Iris pigment epithelial cell (primary cell): ENCODE measurements at places on chromosomes 5 and 9.

DNA sequence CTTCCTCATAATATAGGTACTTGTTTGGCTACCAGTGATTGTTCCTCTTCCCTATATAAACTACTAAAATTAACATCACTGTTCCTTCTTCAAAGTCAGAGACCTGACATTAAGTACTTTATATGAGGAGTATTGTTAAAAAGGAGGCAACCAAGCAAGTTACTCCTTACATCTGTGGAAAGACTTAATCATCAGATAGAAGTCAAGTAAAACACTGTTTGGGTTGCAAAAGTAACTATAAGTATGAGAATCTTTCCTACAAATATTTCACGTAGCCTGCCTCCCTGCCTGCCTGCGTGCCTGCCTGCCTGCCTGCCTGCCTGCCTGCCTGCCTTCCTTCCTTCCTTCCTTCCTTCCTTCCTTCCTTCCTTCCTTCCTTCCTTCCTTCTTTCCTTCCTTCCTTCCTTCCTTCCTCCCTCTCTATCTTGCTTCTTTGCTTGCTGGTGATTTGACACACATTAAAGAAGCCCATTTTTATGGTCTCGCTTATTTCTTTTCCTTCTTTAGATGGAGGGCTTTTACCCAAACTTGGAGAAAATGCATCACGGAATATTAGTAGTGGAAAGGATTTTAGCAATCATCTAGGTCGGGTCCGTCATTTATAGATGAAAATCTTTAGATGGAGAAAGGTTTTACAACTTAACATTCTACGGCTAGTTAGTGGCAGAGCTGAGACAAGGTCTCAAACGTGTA is 3.2 kb downstream of the CER1 start:
- DNase-seq = no peak

- no peak for DNase-seq
These were observed 13.4 kb downstream of the COL23A1 start for GRCh38 chr5:178576591-178577351.

- peak; percentile 5 for DNase-seq
These were observed 85.1 kb downstream of the BRINP1 start for GRCh38 chr9:119284118-119284517.

DNA sequence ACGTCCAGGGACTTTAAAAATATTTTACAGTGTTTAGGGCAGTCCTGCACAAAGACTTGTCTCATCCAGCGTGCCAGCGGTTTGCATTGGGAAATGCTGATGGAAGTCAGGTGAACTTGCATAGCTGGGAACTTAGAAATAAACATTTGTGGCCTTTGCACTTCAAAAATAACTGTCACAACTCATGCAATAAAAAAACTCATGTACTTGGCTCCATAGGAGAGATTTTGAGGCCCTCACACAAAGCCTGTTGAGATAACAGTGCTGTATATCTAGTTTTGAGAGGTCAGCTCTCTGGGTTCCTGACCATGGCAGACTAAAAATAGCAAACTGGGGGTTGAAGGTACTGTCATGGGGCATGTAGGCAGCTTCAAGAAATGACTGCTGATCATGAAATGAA is 5.5 kb downstream of the COMMD10 start:
- DNase-seq = no peak

DNA sequence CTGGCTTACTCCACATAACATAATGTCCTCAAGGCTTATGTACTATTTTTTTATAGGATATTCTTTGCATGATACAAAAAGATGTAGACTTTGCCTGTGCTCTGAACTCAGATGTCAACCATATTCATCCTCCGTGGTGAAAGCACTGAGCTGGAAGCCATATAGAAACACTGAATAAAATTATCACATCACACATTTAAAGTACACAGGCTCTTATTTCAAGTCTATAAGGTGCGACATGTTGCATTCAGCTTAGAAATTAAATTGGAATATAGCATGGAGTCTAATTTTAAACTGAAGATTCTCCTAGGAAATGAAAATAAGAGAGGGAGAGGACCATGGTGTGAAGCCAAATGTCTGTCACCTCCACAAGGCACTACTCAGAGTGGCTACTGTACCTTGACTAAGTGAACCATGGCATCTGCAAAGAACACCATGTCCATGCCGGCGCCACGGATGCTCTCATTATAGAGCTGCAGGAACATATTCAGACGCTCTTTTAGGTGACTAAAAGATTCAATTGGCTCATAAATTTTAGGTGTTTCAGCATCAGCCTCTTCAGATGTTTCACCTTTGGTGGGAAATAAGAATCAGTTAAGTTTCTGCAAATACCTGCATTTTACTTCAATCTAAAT is 158.6 kb downstream of the DNAH5 start:
- DNase-seq = no peak

- DNase-seq = peak; percentile 26
These were observed 8.4 kb upstream of the SETD9 start for GRCh38 chr5:56900858-56901578.

- DNase-seq = peak; percentile 3
These were observed 56.8 kb downstream of the PTCH1 start for GRCh38 chr9:95459851-95460517.

DNA sequence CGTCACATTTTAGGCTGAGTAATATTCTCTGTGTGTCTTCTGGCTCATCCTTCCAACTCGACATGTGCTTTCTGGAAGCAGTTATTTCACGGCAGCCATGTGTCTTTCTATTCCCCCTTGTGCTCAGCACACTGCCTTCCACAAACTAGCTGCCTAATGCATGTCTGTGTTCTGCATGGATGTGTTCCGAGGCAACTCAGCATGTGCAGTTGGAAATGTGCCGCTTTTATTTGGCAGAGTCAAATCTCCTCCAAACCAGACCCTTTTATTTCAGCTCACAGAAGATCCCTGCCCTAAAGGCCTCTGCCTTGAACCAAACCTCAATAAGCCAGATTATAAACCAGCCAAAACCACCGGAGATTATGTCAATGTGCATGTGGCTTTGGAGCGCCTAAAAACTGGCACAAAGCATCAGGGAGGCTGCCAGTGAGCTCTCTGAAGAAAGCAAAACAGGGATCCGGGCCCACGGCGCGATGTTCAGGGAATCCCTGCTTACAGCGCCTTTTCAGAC is 360.2 kb downstream of the DEPDC1B start:
- no peak for DNase-seq

DNA sequence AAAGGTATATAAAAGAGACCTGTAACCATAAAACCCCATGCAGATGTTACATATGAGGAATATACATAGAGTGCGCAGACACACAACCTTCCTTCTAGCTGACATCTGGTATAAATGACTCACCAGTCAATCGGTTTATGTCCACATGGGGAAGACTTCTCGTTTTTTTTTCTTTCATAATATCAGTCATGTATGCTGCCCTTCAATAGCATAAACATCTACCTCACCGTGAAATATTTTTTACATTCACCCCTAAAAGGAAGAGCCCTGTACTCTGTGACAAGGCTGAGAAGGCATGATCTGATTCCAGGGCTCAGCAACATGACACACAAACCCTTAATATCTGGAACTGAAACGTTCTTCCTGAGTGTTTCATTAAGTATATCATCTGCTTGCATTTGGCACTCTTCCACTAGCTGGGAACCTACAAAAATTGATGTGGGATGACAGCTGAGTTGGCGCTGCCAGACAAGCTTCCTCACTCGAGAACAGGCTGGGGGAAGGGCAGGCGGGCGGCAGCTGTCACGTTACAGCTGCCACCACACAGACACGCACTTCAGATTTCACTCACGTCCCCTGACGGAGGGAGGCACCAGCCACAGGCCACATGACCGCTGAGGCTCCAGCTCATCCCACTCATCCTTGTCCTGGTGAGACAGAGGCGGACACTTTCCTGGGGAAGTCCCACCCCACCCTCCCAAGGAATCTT is 74.2 kb downstream of the SHB start:
- DNase-seq = peak; percentile 83

DNA sequence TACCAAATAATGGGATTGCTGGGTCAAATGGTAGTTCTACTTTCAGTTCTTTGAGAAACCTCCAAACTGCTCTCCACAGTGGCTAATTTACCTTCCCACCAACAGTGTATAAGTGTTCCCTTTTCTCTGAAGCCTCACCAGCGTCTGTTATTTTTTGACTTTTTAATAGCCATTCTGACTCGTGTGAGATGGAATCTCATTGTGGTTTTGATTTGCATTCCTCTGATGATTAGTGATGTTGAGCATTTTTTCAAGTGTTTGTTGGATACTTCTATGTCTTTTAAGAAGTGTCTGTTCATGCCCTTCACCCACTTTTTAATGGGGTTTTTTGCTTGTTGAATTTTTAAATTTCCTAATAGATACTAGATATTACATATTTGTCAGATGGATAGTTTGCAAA is 28.4 kb upstream of the SUSD1 start:
- DNase-seq = peak; percentile 67

DNA sequence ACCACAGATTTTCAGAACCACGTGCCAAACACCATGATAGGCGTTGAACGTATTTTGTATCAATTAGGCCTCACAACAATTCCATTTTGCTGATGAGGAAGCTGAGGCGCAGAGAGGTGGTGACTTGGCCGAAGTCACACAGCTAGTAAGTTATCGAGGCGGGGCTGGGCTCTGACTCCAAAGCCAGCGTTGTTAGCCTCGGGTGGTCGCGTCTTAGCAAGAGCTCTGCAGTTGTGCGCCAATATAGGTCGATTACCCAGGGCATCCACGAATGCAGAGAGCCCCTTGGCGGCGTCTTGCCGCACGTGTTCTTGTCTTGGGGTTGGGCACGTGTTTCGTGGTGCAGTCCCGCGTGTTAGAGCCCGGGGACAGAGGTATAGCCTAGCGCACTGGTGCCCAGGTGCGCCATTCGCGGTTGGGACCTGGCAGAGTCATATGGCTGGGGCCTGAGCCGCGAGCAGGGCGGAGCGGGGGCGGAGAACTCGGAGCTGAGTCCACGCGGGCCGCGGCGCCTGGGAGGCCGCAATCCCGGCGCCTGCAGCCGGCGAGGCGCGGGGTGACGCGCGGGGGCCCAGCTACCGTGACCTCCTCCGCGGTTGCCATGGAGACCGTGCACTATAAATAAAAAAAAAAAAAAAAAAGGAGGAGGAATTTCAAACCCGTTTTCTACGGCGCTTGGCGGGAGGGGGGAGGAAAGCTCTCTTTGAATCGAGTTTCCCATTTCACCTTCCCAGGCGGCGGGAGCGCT is 62.3 kb downstream of the CXXC5 start:
- DNase-seq = peak; percentile 65

DNA sequence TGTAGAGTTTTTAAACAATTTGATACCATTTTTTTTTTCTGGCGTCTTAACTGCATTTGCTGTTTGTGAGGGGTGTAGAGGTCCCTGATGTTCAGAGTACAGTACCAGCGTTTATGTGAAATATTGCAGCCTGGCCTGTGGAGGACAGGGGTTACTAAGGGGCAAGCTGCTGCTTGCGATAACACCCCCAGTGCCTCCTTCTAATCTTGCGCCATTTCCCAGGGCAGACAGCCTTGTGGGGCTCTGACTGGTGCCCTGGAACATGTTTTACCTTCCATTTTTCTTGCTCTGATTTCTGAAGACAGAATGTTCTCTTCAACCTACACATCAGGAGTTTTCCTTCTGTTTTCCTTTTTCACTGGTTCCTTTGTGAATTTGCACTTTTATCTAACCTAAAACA is 142.9 kb downstream of the DOCK8 start:
- DNase-seq = no peak

DNA sequence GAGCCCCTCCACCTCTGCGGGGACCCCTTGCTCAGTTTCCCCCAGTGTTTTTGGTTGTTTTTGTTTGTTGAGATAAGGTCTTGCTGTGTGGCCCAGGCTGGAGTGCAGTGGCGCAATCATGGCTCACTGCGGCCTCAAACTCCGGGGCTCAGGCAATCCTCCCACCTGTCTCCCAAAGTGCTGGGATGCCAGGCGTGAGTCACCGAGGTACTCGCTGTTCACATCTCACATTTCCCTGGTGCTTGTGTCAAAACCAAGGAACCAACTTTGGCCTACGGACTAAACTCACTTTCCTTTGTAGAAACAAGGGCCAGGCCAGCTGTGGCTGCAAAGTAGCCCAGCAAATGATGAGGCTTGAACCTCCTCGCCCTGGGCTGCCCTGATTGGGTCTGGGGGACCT is 9.7 kb upstream of the AJM1 start:
- no peak for DNase-seq

GRCh38 chr9:97615439-97616072 is 17.6 kb downstream of the TSTD2 start:
- peak; percentile 59 for DNase-seq

DNA sequence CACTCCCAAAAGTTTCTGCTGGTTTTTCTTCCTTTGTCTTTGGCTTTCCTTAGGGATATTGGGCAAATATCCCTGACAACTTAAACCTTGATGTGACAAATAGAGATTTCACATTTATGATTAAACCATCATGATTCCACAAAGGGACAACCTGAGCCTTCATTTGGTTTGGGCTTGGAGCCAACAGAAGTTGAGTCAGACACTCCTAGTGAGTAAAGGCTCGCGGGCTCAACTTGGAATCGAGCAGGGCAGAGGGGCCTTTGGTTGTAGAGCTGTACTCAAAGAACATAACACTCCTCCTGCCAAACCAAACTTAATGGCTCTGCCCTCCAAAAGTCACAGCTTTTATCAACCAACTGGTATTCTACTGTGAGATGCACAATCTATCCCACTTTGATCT is 290.2 kb upstream of the MAP3K1 start:
- peak; percentile 72 for DNase-seq

GRCh38 chr9:16243798-16244197 is 626.7 kb downstream of the BNC2 start:
- no peak for DNase-seq

GRCh38 chr5:58156973-58157701 is 302.7 kb downstream of the PLK2 start:
- DNase-seq = peak; percentile 48

DNA sequence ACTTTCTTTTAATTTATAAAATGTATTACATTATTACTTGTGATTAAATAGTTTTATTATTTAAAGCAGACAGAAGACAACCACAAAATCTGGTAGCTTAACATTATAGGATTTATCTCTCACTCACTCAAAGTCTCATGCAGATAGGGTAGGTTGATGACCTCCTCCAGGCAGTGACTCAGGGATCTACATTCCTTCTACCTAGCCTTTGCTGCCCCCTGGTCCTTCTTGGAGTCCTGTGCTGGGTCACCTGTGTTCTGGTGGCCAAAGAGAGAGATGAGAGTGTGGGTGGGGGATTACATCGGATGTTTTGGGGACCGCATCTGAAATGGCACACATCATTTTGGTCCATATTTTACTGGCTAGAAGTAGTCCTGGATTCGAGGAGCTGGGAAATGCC is 95.7 kb upstream of the CTSL start:
- DNase-seq = no peak

DNA sequence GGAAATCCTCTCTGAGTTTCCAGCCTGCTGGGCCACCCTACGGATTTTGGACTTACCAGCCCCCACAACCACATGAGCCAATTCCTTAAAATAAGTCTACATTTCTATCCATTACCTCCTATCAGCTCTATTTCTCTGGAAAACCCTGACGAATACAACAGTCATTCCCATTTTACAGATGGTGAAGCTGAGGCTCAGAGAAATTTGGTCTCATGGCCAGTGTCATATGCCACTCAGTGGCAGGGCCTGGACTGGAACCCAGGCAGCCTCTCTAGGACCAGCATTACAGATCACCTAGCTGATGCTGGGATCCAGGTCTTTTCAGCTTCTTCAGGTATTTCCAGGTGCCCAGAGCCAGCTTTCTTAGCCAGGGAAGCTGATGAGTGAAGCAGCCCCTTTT is 45.0 kb upstream of the SH3PXD2B start:
- DNase-seq = no peak

- peak; percentile 50 for DNase-seq
These were observed 479.7 kb downstream of the CETN3 start for GRCh38 chr5:89929834-89930233.

GRCh38 chr5:172490514-172491461 is 36.5 kb upstream of the SH3PXD2B start:
- DNase-seq = no peak

- no peak for DNase-seq
These were observed 185.0 kb downstream of the GAPVD1 start for GRCh38 chr9:125446561-125447094.

GRCh38 chr5:171316258-171317121 is 7.4 kb downstream of the TLX3 start:
- DNase-seq = no peak
